ENCODE measurements at places on chromosomes 7 and 10.

DNA sequence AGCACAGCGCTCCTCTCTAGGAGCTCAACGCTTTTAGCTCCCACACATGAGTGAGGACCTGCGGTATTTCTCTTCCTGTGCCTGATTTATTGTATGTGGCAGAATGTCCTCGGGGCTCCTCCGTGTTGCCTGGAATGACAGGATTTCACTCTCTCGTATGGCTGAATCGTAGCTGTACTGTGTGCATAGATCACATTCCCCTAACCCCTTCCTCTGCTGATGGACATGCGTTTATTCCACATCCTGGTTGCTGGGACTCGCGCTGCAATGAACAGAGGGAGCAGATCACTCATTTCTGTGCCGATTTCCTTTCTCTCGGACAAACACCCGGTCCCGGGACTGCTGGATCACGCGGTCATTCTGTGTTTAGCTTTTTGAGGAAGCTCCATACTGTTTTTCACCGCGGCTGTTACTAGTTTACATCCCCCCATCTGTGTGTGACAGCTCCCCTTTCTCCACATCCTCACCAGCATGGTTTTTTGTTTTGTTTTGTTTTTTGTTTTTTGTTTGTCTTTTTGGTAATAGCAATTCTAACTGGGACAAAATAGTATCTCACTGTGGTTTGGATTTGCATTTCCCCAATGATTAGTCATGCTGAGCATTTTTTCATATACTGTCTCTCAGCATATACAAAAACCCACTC, 76.3 kb downstream of the FOXL3 start:
- no peak for DNase-seq

GRCh38 chr10:18738835-18739234, 79.6 kb downstream of the ARL5B start:
- DNase-seq = no peak

DNA sequence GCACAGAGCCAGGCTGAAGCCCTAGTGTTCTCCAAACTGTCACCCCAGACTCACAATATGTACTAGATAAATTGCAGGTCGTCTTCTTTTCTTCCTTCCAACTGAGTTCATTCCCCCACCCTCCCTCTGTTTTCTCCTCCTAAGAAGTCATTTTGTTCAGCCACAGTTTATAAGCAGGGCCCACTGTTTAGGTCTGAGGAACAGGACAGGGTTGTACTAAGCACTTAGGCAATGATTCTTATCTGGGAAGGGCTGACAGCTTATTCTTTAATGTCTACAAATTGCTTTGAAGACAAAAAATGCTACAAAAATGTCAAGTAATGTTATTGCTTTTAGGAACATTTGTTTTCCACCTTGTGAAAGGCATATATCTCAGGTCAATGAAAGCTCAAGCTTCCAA, 59.1 kb downstream of the CDC123 start:
- no peak for DNase-seq

DNA sequence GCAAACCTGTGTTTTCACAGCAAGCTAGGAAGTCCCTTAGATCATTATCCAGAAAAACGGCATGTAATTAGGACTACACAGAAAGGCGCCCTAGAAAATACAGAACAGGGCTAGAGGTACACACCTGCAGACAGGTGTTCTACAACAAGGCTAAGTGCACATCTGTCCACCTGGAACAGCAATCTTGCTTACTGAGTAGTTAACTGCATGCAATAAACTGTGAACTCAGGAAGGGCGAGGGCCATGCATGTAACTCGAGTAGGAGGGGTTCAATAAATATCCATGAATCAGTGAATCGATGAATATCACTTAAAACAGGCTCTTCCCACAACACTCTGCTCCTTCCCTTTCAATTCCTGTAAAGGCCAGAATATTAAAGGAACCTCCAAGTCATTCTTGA, 22.0 kb downstream of the FAM171A1 start:
- DNase-seq = no peak

Measured in stimulated activated CD8-positive, alpha-beta memory T cell treated with anti-CD3 and anti-CD28 coated beads, Interleukin-4, amount 100 ng/mL, for 1 hour (primary cell).